ENCODE measurements at places on chromosomes 2 and 18.

GRCh38 chr2:217276433-217276832 is 416.6 kb upstream of the TNP1 start:
- DNase-seq, result no peak

DNA sequence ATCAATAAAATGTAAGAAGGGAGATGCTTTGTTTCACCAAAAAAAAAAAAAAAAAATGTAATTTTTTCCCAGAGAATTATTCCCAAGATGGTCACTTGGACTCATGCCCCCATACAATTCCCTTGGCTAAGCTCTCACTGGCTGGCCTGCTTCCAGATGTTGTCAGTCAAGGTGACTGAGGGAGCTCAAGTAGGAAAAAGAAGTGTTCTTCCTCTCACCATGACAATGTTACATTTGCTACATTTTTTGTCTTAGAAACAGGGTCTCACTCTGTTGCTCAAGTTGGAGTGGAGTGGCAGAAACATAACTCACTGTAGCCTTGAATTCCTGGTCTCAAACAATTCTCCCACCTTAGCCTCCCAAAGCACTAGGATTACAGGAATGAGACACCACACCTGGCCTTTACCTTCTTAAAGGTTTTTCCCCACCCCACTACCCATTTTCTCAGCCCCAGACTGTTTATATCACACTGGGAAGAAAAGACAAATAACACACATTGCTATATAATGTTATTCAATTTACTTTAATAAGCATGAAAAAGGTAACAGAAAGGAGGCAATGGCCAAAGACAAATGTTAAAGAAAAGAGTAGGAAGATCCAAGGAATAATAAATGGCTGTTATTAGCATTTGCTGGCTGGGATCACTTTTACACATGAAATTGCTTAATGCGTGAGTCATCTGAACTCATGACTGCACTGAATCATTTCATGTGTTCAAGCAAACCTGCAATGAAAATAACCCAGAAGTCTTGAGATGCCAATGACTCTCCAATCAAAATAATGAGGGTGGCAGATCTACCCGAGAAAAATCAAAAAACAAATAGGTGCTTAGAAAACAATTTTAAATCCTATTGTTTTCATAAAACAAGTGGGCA is 45.2 kb downstream of the ACVR1 start:
- peak; percentile 97 for DNase-seq

GRCh38 chr2:36770542-36771287 is 74.2 kb downstream of the VIT start:
- peak; percentile 66 for DNase-seq

DNA sequence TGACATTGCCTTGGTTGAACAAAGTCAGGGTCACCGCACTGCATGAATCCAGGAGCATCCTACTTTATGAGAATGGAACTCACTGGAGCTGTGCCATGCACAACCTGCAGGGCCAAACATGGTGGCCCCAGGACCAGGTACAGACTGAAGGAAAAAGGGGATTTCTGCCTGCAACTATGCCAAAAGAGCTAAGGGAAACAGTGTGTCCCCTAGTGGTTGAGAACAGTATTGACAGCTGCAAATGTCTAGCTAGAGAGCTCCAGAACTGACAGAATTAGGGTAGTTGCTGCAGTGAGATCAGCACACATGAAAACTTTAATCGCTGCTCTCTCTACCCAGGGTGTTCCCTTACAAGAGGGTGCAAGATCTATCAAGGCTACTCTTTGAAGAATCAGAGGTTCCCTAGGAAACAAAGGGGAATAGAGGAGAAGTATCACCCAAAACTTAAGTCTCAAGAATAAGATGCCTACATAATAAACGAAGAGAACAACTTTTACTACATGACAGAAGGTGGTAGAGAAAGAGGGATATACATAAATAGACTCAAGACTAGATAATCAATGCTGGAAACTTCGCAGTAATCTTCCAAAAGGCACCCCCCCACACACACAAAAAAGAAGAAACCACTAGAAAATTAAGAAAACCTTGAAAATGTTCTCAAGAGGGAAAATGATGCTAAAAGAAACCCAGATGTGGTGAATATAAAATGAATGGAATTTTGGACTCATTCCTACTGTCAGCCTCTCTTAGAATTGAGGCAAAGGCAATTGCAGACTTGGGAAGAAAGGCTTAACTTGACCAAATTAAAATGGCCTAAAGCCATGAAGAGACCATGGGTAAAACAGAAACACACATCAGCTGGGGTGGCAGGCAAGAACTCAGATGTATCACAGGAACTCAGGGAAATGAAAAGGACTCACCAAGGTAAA is 43.6 kb upstream of the IHH start:
- peak; percentile 63 for DNase-seq

DNA sequence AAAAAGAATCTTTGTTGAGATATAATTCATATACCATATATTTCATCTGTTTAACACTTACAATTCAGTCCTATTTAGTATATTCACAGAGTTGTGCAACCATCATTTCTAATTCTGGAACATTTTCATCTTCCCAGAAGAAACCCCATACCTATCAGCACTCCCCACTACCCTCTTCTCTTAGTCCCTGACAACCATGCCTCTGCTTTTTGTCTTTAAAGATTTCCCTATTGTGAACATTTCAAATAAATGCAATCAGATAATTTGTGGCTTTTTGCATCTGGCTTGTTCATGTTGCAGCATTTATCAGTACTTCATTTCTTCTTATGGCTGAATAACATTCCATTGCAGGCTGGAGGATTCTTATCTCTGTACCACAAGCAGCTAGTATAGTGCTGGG is 305.9 kb upstream of the MEX3C start:
- no peak for DNase-seq

DNA sequence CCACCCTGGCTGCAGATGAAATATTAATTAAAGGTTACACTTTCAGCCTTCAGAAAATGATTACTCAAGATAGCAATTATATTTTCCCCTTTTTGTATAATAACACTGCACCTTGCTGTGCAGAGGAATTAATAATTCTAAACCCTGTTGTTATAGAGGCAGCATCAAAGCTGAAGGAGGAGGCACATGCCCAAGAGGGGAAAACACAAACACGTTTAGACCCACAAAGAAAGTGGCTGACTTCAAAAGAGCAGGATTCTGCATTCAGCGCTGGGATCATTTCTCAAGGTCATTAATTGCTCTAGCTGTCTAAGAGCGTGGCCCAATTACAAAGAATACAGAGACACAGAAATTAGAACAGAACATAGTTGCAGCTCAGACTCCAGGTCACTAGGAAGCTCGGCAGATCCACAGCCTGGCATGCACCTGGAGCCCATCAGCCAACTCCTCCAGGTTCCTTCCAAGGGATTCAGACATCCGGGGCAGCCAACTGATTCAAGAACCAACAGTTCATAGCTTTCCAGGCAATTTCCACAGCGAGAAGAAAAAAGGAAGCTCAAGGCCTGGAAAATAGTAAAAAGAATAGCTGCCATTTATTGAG is 102.3 kb upstream of the ID2 start:
- no peak for DNase-seq

- DNase-seq, result no peak
Measured at GRCh38 chr2:237423891-237424290, 9.9 kb upstream of the COL6A3 start.

DNA sequence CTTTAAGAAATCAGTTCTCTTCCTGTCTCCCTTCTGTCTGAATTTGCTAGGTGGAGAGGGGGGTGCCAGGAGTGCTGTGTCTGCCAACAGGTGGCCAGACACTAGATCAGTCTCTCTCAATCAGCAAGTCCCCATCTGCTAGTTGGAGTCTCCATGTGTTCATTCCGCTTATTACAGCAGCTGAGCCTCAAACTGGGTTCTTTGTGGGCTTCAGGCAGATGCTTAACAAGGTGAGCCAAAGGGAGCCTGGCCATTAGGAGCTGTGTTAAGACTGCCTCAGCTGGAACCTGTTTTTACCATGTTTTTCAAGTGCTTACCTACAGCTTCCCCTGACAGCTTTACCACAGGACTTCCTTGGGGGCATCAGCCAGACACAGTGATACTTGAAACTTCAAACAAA is 401.9 kb downstream of the LRP1B start:
- no peak for DNase-seq

DNA sequence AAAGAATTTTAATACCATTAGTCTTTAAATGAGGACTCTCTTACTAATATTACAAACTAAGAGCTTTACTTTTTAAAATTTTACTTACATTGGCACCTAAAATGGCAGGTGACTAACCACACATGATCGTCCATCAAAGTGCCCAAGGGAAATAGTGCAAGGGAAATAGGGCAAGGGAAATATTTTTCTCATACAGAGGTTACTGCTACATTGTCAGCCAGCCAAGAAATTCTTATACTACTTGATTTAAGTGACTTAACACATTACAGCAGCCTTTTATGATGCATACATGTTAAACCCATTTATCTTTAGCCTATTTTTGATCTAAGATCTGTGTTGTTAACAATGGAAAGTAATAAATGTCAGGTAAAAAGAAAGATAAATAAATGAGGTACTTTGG is 587.2 kb upstream of the PKDCC start:
- DNase-seq, result no peak

DNA sequence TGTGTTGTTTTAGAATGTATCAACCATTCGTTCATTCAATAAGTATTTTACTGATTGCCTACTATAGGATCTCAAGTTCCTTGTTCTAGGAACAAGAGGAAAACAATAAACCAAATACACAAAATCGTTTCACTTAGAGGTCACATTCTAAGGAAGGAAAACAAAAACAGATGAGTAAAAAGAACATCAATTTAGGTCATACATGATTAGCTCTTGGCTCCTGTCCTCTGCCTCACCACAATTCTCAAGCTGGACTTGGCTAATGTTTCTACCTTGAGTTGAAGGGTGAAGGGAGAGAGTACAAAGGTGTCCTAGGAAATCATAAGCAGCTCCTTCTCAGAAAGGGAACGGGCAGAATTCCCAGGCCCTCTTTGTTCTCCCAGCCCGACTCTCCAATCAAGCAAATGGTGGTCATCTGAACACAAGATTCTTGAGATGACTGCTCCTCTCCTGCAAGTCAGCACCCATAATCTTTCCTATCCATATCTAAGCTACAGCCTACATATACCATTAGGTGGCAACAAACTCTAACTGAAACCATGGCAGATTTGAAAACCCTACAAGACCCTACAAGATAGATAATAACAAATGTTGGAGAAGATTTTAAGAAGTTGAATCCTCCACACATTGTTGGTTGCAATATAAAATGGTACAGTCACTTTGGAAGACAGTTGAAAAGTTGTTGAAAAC is 76.0 kb downstream of the CBLN2 start:
- DNase-seq, result no peak

DNA sequence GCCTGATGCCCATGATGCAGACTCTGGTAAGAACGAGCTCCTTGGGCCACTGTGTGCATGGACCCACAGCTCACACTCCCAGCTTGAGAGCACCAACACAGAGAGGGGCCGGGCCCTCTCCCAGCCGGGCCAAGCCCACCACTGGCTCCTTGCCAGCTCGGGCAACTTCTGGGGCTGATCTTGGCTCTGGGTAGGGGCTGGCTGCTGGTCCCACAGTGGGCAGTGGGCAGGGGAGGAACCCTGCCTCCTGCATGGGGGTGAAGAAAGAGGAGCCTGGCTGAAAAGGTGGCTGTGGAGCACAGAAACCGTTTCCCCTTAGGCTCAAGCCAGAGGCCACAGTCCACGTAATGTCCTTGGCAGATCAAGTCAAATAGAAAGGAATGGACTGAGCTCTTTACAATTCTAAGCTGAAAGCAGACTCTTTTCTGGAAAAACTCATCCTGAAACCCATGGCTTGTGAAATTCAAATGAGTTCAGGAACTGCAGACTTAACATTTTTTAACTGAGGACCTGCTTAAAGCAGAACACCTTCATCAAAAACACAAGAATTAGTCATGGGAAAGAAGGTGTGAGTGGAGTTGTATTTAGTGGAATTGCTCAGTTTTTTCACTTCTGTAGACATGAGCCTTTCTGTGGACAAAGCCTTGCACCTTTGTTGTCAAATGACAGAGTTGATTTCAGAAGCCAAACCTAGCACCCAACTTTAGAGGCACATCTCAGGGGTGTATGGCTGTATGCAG is 104.9 kb downstream of the STPG4 start:
- no peak for DNase-seq

DNA sequence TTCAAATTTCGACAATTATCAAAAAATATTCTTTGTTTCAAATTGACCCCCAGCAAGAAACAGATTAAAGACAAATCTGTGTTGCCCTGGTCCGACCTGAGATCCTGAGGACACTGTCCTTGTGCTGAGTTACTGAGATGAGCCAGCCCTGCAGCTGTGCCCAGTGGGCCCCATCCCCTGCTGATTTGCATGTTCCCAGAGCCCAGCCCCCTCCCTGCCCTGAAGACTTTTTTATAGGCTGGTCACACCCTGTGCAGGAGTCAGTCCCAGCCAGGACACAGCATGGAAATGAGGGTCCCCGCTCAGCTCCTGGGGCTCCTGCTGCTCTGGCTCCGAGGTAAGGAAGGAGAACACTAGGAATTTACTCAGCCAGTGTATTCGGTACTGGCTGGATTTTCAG is 31.4 kb upstream of the ZNG1B start:
- no peak for DNase-seq

DNA sequence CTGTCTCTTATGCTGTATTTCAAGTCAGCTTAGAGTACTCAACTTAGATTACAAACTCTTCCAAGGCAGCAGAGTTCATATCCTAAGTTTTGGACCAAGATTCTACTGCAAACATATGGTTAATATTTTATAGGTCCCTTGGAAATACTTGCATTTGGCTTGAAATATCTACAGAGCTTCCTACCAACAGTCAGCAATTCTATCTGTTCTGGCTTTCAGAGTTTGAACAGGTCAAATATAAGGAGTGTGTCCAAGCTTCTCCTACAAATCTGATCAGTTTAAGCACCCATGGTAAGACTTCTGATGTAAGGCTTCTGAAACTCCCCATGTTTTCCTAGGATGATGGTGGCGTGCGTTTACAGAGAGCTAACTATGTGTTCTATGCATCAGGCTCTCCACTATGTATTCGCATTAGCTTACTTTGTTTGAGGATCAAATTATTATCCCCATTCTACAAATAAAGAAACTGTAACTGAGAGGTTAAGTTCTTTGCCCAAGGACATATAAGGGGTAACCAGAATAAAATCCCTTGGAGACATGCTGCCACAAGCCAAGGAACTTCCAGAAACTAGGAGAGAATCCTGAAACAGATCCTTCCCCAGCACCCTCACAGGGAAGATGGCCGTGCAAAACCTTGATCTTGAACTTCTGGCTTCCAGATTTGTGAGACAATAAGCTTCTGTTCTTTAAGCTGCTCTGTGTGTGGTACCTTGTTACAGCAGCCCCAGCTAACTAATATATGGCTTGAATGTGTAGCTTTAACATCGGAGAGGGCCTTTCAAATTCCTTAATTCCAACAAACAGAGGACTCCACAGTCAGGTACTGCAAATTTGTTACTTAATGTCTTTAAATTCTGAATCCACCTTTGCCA is 55.1 kb downstream of the ATP8B1 start:
- DNase-seq, result no peak

GRCh38 chr2:39150890-39151497 is 30.1 kb upstream of the SOS1 start:
- no peak for DNase-seq

GRCh38 chr2:164032995-164033394 is 297.2 kb upstream of the FIGN start:
- no peak for DNase-seq

Measured in ELR (cell line).